Mucosa of descending colon (tissue), 3 donors: ENCODE measurements at places on chromosomes 16 and 17. TPM values are rescaled to one million over a fixed set of nuclear protein-coding genes. Genes with fewer than 3 reads are reported as not detected.

PPP1R1B gene
- 108 TPM for total RNA-seq

ZSCAN10 gene
- not detected for total RNA-seq

OR1F1 gene
- not detected for total RNA-seq

OSGIN1 gene
- 12.2 TPM for total RNA-seq

CCDC144A gene
- total RNA-seq: 5.1 TPM

EME1 gene
- 1.8 TPM for total RNA-seq

ANKRD40CL gene
- total RNA-seq: 32.2 TPM
